ENCODE measurements at places on chromosomes 16 and 17.

DNA sequence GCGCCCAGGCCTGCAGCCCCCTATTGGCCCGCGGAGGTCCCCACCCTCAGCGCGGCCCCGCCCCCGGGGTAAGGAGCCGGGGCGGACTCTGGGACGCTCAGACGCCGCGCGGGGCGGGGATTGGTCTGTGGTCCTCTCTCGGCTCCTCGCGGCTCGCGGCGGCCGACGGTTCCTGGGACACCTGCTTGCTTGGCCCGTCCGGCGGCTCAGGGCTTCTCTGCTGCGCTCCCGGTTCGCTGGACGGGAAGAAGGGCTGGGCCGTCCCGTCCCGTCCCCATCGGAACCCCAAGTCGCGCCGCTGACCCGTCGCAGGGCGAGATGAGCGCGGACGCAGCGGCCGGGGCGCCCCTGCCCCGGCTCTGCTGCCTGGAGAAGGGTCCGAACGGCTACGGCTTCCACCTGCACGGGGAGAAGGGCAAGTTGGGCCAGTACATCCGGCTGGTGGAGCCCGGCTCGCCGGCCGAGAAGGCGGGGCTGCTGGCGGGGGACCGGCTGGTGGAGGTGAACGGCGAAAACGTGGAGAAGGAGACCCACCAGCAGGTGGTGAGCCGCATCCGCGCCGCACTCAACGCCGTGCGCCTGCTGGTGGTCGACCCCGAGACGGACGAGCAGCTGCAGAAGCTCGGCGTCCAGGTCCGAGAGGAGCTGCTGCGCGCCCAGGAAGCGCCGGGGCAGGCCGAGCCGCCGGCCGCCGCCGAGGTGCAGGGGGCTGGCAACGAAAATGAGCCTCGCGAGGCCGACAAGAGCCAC, at the start of gene NHERF1:
NHERF1 (plus strand) TSS at position 100 of the 750 bp plus-strand sequence; CDS start at position 319, 219 bp downstream.
- H3K27me3 ChIP-seq = no peaks in the 10 kb centered on the region
- peaks cover 34% of the 10 kb centered on the region for H3K4me1 ChIP-seq
- DNase-seq = peak; percentile 93
- H3K4me3 ChIP-seq = peak within 1 kb of the TSS; percentile 88

- no peaks in the 10 kb centered on the region for H3K27me3 ChIP-seq
- no peak overlapping the region for H3K27ac ChIP-seq
Measured at GRCh38 chr16:31712064-31712540, 161.5 kb upstream of the ZNF267 start.

- H3K36me3 ChIP-seq = no peaks in the 10 kb centered on the region
- DNase-seq = peak; percentile 27
- H3K27me3 ChIP-seq = no peaks in the 10 kb centered on the region
- H3K27ac ChIP-seq = no peak within 1 kb of the TSS
- H3K4me3 ChIP-seq = peak within 1 kb of the TSS; percentile 50
- H3K4me1 ChIP-seq = peaks cover 24% of the 10 kb centered on the region
Measured at GRCh38 chr16:23182679-23183542, at the start of gene SCNN1G. Gene SCNN1G, plus strand, starts transcription at chr16:23182745. Its CDS starts 3,527 bp downstream, at chr16:23186272.

- no peak for DNase-seq
- H3K27ac ChIP-seq = no peak overlapping the region
- H3K4me1 ChIP-seq = no peaks in the 10 kb centered on the region
- no peaks in the 10 kb centered on the region for H3K27me3 ChIP-seq
Measured at GRCh38 chr16:49127103-49127502, 154.5 kb downstream of the CBLN1 start.

DNA sequence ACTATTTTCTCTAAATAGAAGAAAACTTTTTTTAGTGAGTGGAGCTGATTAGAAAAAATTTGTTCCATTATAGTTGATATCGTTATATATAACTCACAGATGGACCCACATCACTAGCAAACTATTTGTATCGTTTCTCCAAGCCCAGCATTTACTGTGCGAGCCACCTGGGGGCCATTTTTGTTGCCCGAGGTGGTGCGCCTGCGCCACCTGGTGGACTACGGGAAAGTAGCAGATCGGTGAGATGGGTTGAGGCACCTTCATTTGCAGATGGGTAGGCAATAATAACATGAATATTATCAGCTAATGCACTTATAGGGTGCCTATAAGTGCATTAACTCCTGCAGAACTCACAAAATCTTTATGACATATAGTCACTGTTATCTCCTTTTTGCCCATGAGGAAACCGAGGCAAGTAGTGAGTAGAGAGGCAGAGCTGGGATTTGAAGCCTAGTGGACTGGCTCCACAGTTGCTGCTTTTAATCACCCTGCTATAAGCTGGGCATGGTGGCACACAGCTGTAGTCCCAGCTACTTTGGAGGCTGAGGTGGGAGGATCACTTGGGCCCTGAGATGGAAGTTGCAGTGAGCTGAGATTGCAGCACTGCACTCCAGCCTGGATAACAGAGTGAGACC, 23.2 kb upstream of the NTN1 start:
- no peaks in the 10 kb centered on the region for H3K36me3 ChIP-seq
- peaks cover 16% of the 10 kb centered on the region for H3K27me3 ChIP-seq
- no peak for DNase-seq
- no peak overlapping the region for H3K4me3 ChIP-seq

DNA sequence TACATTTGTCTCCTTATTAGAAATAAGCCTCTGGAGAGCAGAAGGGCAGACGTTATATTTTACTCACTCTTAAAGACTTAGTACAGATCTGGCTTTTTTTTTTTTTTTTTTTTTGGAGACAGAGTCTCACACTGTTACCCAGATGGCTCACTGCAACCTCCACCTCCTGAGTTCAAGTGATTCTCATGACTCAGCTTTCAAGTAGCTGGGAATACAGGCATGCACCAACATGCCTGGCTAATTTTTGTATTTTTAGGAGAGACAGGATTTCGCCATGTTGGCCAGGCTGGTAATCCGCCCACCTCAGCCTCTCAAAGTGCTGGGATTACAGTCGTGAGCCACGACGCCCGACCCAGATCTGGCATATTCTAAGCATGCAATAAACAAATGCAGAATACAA, 36.4 kb upstream of the TMEM97 start:
- H3K36me3 ChIP-seq = no peaks in the 10 kb centered on the region
- no peaks in the 10 kb centered on the region for H3K4me1 ChIP-seq
- no peaks in the 10 kb centered on the region for H3K27me3 ChIP-seq
- no peak for DNase-seq
- no peak overlapping the region for H3K4me3 ChIP-seq
- H3K27ac ChIP-seq = no peak overlapping the region

DNA sequence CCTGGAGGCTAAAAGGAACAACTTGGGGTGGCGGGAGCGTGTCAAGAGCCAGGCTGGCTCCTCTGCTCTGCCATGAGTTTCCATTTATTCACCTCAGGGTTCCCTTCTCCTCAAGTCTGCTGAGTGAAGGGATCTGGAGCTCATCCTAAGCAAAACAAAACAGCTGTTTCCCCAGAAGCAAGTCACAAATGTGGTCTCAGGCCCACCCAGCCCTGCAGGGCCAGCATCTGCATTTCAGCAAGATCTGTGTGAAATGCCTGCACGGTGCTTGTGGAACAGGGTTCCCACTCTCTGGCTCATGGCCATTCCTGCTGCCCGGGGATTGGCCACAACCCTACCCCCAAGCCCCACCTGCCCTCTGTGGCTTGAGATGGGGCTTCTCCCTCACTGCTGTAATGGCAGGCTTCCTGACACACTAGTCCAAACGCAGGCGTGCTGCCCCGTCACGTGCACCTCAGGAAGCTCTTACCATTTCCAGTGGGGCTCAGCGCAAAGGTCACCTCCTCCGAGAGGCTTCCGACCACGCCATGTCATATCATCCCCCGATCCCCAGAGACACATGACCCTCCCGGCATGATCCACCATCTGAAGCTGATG, 2.3 kb downstream of the SLC38A8 start:
- peaks cover 14% of the 10 kb centered on the region for H3K4me1 ChIP-seq
- H3K27ac ChIP-seq = no peak overlapping the region
- no peaks in the 10 kb centered on the region for H3K36me3 ChIP-seq
- H3K4me3 ChIP-seq = no peak overlapping the region
- no peak for DNase-seq
- peaks cover 13% of the 10 kb centered on the region for H3K27me3 ChIP-seq

GRCh38 chr17:491086-492021, 138.7 kb upstream of the RPH3AL start:
- H3K36me3 ChIP-seq = no peaks in the 10 kb centered on the region
- peaks cover 23% of the 10 kb centered on the region for H3K4me1 ChIP-seq
- peak overlapping the region; percentile 60 for H3K4me3 ChIP-seq
- peak; percentile 66 for DNase-seq

DNA sequence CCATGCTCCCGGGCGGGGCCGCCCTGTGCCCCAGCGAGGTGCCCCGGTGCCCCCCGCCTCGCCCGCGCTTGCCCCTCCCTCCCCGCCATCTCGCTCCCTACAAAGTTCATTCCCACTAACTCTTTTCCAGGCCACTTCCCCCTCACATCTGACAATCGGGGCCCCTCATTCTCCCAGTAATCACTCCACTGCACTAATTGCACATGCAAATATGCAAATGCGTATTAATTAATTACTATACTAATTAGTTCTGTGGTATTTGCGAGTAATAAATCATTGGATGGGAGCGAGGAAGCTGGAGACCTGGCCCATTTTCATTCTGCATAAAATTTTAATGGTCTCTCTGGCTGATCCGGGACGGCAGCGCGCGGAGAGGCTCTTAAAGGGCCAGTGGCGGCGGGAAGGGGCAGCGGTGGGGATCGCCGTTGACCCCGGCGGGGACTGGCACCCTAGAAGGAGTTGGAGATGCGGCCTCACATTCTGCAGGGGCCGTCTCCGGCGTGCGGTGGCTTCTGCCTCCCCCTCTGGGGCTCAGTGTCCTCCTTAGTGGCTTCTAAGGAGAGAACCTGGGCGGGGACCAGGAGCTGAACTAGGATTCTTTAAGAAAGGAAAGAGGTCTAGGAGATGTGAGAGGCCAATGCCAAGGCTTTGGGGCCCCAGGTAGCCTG, 8.4 kb upstream of the PPP1R1B start:
- H3K4me1 ChIP-seq = peaks cover 5% of the 10 kb centered on the region
- H3K4me3 ChIP-seq = peak overlapping the region; percentile 57
- no peaks in the 10 kb centered on the region for H3K27me3 ChIP-seq
- H3K36me3 ChIP-seq = no peaks in the 10 kb centered on the region
- no peak for DNase-seq
- peak overlapping the region; percentile 68 for H3K27ac ChIP-seq

DNA sequence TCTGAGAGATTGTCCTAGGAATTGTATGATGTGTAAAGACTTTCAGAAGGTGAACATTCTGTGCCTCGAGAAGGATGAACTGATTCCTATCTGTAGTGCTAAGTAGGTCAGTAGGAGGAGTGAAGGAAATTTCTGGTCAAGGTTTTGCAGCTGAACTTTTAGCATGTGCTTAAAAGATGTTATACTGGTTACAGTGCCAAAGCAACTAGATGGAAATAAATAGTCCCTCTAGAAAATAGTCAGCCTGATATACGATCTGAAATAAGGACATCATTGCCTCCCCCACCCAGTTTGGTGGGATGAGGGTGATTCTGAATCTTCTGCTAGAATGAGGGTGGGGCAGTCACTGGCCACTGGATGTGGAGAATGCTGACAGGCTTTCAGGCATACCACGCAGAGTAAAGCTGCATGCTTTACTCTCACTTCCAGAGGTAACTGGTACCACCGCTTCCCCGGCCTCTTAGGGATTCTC, 57.2 kb upstream of the VPS4A start:
- H3K36me3 ChIP-seq = no peaks in the 10 kb centered on the region
- no peak for DNase-seq
- no peak overlapping the region for H3K4me3 ChIP-seq
- no peaks in the 10 kb centered on the region for H3K4me1 ChIP-seq
- H3K27ac ChIP-seq = no peak overlapping the region
- H3K27me3 ChIP-seq = no peaks in the 10 kb centered on the region

DNA sequence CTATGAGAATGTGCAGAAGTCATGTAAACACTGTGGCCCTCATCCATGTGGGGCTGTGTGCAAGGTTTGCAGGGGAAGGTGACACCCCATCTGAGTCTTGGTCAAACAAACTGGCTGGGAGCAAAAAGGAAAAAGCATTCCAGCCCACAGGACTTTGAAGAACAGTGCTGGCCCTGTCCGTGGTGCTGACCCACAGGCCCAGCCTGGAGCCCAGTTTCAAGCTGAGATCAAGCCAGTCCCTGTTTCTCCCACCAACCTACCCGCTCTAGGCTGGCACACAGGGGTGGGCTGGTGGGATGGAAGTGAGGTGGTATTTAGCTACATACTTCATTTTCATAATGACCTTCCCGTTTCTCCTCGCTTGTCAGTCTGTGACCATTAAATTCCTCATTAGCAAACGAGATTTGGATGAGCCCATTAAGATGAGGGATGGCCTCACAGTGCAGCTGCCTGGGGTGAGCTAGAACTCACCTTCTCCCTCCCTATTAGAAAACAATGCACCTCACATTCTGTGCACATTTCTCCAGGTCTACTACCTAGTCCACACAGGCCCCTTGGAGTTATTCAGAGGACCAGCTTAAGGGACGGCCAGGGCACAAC, 12.6 kb upstream of the RPL38 start:
- H3K27me3 ChIP-seq = peaks cover 46% of the 10 kb centered on the region
- H3K4me1 ChIP-seq = no peaks in the 10 kb centered on the region
- H3K4me3 ChIP-seq = no peak overlapping the region
- no peak for DNase-seq

DNA sequence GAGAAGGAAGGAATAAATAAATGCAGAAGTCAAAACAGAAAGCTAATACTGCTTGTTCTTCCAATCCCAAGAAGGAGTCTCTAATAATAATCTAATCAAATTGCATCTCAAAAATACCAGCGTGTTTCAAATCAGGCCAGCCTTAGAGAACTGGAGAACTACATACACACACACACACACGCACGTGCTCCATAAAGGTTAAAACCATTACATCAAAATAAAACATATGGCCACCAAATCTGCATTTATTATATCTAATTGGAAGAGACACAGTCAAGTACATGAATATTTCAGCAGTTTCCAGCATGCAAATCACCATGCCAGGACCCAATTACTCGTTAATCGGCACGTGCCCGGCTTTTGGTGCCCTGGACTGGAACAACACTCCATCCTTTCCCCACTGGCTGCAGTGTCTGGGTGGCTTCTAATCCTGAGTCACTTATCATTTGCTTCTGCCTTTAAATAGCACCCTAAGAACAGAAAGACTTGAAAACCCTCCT, 20.4 kb upstream of the KDM8 start:
- no peaks in the 10 kb centered on the region for H3K4me1 ChIP-seq
- H3K4me3 ChIP-seq = no peak overlapping the region
- DNase-seq = no peak
- H3K27me3 ChIP-seq = peaks cover 9% of the 10 kb centered on the region

Measured in heart right ventricle (tissue), 16 donors.